ENCODE measurements at places on chromosomes 13 and 19. TPM values are rescaled to one million over a fixed set of nuclear protein-coding genes. Genes with fewer than 3 reads are reported as not detected.
A peak's percentile ranks its signal among the peaks of the same experiment; 100 is the strongest.

GRCh38 chr13:99273128-99273527, 14.9 kb upstream of the GPR18 start:
- no peaks in the 10 kb centered on the region for H3K36me3 ChIP-seq
- H3K4me3 ChIP-seq: no peak overlapping the region
- DNase-seq: no peak
- no peaks in the 10 kb centered on the region for H3K4me1 ChIP-seq

GRCh38 chr19:49690656-49691242, at the start of gene CPT1C:
TSS of gene CPT1C (plus strand) at chr19:49691116. CDS start at chr19:49692253, 1,137 bp downstream.
- no peaks in the 10 kb centered on the region for H3K27me3 ChIP-seq
- H3K4me3 ChIP-seq: peak within 1 kb of the TSS; percentile 16
- H3K27ac ChIP-seq: no peak within 1 kb of the TSS
- DNase-seq: peak; percentile 90

GRCh38 chr13:44146138-44146537, 227.5 kb upstream of the SERP2 start:
- no peak for DNase-seq
- H3K4me1 ChIP-seq: no peaks in the 10 kb centered on the region
- H3K27me3 ChIP-seq: no peaks in the 10 kb centered on the region
- H3K4me3 ChIP-seq: no peak overlapping the region

DNA sequence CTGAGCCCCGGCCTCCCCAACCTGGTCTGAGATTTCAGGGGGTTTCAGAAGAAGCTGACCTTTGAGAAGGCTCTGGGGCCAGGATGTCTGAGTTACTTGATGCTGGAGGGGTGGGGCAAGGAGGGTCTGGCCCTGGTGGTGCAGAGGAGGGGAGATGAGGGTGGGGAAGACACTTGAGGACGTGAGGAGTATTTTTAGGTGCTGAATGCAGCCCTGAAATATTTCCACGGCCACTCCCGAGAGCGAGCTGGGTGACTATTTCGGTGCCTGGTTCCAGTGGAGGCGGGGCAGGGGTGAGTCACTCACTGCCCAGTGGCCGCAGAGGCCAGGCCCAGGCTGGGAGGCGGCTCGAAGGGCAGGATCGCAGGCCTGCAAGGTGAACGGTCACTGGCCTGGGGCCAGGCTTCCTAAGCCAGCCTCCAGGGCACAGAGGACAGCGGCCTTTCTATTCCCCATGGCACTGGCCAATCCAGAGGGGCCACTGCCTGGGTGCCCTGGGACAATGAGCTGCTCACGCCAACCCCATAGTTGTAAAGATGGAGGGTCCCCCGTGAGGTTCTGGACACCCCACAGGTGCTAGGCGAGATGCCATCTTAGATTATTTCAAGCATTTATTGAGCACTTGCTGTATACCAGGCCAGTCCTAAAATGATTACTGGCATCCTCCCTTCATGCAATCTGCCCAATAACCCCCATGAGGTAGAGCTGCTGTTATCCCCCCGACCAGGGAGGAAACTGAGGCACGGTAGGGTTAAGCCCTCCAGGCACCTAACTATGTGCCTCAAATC, 19.7 kb upstream of the JUND start:
- no peak overlapping the region for H3K27ac ChIP-seq
- no peaks in the 10 kb centered on the region for H3K27me3 ChIP-seq
- no peaks in the 10 kb centered on the region for H3K36me3 ChIP-seq
- no peak overlapping the region for H3K4me3 ChIP-seq

The ZNF723 gene
- total RNA-seq: not detected
